ENCODE measurements at places on chromosomes 16 and 17. TPM values are rescaled to one million over a fixed set of nuclear protein-coding genes. Genes with fewer than 3 reads are reported as not detected.

DNA sequence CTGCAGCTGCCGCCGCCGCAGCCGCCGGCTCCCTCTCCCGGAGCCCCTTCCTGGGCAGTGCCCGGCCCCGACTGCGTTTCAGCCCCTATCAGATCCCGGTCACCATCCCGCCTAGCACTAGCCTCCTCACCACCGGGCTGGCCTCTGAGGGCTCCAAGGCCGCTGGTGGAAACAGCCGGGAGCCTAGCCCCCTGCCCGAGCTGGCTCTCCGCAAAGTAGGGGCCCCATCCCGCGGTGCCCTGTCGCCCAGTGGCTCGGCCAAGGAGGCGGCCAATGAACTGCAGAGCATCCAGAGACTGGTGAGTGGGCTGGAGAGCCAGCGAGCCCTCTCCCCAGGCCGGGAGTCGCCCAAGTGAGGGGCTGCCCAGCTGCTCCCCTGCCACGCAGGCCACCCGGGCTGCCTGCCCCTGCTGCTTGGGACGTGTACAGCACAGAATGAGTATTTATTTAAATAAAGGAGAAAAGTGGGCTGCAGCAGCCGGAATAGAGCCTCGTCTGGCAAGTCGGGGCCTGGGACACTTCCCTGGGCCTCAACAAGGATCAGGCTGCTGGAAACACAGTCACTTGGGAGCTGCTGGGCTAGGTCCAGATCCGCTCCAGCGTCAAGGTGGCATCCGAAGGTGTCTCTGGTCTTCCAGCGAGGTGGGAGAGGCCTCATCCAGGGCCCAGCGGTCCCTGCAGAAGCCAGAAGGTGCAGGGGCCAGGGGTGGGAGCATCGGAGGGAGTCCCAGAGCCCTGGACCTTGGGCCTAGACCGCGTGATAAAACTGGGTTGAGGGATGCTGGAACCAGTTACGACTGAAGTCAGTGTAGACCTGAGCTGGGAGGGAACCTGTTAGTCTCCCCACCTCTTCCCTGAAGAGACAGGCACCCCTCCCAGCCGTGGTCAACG, 8.8 kb downstream of the TBX2 start:
- peaks cover 97% of the 10 kb centered on the region for H3K27me3 ChIP-seq
- no peak for DNase-seq
- H3K4me1 ChIP-seq, result peaks cover 6% of the 10 kb centered on the region
- H3K27ac ChIP-seq, result no peak overlapping the region
- no peaks in the 10 kb centered on the region for H3K36me3 ChIP-seq
- H3K4me3 ChIP-seq, result no peak overlapping the region

The CLEC19A gene
- not detected for total RNA-seq

GRCh38 chr16:27052007-27052406, 14.7 kb upstream of the C16orf82 start:
- no peak overlapping the region for H3K27ac ChIP-seq
- DNase-seq, result no peak
- H3K4me1 ChIP-seq, result no peaks in the 10 kb centered on the region
- H3K4me3 ChIP-seq, result no peak overlapping the region

DNA sequence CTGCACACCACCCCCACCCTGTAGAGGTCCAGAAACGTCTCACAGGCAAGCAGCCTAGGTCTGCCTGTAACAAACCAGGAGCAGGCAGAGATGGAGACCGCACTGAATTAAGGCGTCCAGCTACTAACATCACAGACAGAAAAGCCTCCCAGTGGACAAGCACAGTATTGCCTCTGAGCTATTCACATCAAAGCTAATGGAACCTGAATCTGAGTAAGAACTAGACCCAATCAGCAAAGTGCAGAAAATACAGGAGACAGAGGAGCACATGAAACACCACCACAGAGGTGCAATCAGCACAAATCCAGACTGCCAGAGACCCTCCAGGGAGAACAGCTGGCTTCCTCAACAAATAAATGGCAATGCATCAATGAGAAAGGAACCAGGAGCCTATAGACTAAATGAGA, 22.2 kb upstream of the PEMT start:
- no peaks in the 10 kb centered on the region for H3K36me3 ChIP-seq
- DNase-seq, result no peak
- no peaks in the 10 kb centered on the region for H3K4me1 ChIP-seq
- H3K27ac ChIP-seq, result no peak overlapping the region
- H3K4me3 ChIP-seq, result no peak overlapping the region

DNA sequence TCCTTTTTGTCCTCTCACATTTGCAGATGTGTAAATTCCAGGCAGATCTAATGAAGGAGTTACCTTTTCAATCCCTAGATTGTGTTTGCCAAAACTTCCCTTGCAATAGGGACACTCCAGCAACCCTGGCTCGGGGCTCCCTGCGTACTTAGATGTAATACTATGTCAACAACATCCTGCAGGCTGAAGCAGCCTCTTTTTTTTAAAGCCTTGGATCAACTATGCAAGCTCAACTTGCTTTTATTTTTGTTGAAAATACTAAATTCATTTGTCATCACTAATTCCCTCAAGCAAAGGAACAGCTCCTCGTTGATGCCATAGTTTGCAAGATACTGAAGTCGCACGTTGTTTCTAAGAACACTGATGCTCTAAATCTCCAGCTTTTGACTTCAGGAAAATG, 59.1 kb downstream of the GRIN2A start:
- no peak overlapping the region for H3K4me3 ChIP-seq
- H3K4me1 ChIP-seq, result no peaks in the 10 kb centered on the region
- H3K36me3 ChIP-seq, result no peaks in the 10 kb centered on the region
- DNase-seq, result no peak
- no peak overlapping the region for H3K27ac ChIP-seq

DNA sequence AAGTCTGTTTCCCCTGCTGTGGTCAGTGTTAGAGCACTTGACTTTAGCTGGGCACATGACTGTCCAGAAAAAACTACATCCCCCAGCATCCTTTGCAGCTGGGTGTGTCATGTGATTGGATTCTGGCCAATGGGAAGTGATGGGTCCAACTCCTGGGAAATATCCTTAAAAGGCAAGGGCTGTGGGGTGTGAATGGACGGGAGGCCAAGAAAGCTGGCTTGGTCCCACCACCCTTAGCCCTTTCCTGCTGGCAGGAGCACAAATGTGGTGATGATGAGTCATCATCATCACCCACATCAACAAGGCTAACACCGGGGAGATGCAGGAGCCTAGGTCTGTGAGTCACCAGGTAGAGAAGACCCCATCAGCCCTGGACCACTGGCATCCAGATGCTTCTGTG, 341.7 kb downstream of the C16orf95 start:
- H3K4me3 ChIP-seq, result no peak overlapping the region
- H3K27me3 ChIP-seq, result no peaks in the 10 kb centered on the region
- DNase-seq, result no peak
- no peaks in the 10 kb centered on the region for H3K4me1 ChIP-seq

The KRTAP1-5 gene
- not detected for total RNA-seq

GRCh38 chr17:9346296-9346926, 229.2 kb downstream of the STX8 start:
- H3K27me3 ChIP-seq, result no peaks in the 10 kb centered on the region
- no peak for DNase-seq
- H3K4me1 ChIP-seq, result no peaks in the 10 kb centered on the region
- H3K27ac ChIP-seq, result no peak overlapping the region
- no peak overlapping the region for H3K4me3 ChIP-seq

DNA sequence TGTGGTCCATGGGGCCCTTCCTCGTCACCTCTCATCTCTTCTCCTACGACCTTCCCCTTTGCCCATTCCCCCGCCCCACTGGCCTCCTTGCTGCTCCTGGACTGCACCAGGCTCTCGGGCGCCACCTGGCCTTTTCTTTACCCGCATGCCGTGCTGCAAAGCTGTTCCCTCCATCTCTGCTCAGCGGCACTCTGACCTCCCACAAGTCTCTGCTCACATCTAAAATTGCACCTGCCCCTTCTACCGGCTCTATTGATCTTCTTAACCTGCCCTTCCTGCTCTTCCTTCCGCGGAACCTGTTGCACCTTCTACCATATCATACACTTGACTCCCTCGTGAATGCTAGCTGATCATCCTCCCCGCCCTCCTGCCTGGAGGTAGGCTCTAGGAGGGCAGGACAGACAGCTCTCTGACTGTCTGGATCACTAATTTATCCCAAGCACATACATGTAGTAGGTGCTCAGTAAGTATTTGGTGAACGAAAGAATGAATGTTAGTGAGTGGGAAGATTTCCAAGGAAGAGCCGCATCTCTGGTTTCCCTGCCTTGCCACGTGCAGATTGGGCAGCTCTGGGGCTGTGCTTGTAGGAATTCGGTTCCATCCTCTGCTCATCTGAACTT, 17.3 kb downstream of the DNAH17 start:
- peaks cover 2% of the 10 kb centered on the region for H3K27me3 ChIP-seq
- no peak for DNase-seq
- no peak overlapping the region for H3K27ac ChIP-seq
- no peak overlapping the region for H3K4me3 ChIP-seq

DNA sequence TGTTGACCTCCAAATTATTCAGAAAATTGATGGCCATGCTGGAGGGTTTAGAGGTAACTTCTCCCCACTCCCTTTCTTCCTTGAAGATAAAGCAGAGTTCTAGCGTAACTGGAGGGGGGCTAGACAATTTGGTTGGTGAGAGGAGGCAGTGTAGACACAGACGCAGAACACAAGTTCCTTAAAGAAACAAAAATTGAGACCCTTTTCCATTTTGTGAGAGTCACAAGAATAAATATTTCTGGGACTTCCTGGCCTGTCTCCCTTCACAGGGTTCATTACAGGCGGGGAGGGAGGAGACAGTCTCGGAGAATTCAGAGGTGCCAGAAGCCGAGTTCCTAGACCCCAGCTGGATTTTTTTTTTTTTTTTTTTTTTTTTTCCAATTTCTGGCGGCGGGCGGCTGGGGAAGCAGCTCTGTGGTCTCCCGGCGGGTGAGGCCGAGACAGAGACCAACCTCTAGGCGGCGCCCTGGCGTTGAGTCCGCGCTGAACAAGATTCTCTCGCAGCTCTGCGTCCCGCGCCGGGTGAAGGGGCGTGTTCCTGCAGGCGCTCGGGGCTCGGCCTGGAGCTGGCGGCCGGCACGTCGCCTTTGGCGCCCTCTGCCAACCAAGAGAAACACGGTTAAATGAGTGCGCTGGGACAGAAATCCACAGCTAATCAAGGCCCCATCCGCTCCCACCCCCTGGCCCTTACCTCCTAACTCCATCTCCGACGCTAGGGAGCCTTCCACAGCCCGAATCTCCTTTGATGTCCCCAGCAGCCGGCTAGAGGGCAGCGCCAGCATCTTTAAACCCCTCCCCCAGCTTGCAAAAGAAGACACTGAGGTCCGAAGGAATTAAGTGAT, 10.2 kb upstream of the HOXB9 start:
- H3K4me3 ChIP-seq, result no peak overlapping the region
- DNase-seq, result no peak
- H3K4me1 ChIP-seq, result peaks cover 20% of the 10 kb centered on the region
- no peaks in the 10 kb centered on the region for H3K36me3 ChIP-seq
- H3K27ac ChIP-seq, result no peak overlapping the region

The CACNG5 gene
- total RNA-seq, result not detected

DNA sequence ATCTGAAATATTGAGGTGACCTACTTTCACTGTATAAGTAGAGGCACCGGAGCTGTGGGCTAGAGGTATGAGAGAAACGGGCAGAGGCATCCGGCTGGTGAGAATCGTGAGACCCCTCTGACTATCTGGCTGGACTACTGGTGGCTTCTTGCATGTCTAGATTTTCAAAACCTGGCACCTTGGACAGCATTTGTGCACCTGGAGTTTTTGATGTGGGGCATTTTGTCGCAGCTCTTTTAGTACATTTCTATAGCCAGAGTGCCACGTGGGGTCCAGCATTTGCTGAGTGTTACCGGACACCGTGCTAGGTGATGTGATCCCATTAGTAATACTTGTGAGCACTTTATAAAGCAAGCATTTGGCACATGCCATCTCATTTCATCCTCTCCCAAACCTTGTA, 32.6 kb upstream of the SHISA9 start:
- H3K4me1 ChIP-seq, result no peaks in the 10 kb centered on the region
- no peak for DNase-seq
- H3K36me3 ChIP-seq, result no peaks in the 10 kb centered on the region
- no peaks in the 10 kb centered on the region for H3K27me3 ChIP-seq
- H3K27ac ChIP-seq, result no peak overlapping the region

GRCh38 chr17:49210158-49211029, at the start of the genes ABI3 and GNGT2:
Gene ABI3, plus strand, starts transcription at chr17:49210707. Its CDS starts 18 bp downstream, at chr17:49210725.
Gene GNGT2, minus strand, starts transcription at chr17:49210574. Its CDS starts 3,152 bp downstream, at chr17:49207422.
- peaks cover 44% of the 10 kb centered on the region for H3K4me1 ChIP-seq
- no peaks in the 10 kb centered on the region for H3K27me3 ChIP-seq
- H3K36me3 ChIP-seq, result no peaks in the 10 kb centered on the region
- peak within 1 kb of the TSS; percentile 60 for H3K4me3 ChIP-seq
- H3K27ac ChIP-seq, result peak within 1 kb of the TSS; percentile 70

The CIBAR2 gene
- not detected for total RNA-seq

GRCh38 chr16:53216798-53217197, 162.0 kb downstream of the CHD9 start:
- H3K27ac ChIP-seq, result no peak overlapping the region
- DNase-seq, result no peak
- no peaks in the 10 kb centered on the region for H3K4me1 ChIP-seq

DNA sequence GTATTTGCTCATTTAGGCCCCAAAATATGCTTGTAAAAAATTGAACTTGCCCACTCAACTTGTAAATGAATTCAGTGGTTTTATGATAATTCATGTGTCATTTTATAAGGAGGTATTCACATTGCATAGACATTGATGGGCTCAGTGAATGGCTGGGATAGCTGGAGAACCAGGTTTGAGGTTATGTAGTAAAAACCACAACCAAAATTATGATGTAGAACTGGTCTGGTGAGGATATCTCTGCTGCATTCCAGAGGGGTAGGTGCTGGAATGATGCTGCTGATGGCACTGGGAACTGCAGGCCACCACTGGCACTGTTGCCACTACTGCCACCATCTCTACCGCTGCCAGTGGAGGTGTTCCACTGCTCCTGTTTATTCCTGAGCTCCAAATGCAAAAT, 21.5 kb upstream of the RABEP1 start:
- H3K4me3 ChIP-seq, result no peak overlapping the region
- DNase-seq, result no peak
- H3K27ac ChIP-seq, result no peak overlapping the region
- no peaks in the 10 kb centered on the region for H3K4me1 ChIP-seq

The C16orf92 gene
- not detected for total RNA-seq

The PRAC2 gene
- total RNA-seq, result not detected

The KIAA0513 gene
- total RNA-seq, result 9.2 TPM

- DNase-seq, result no peak
- H3K27me3 ChIP-seq, result peaks cover 66% of the 10 kb centered on the region
- H3K4me1 ChIP-seq, result peaks cover 27% of the 10 kb centered on the region
- H3K36me3 ChIP-seq, result no peaks in the 10 kb centered on the region
- H3K4me3 ChIP-seq, result peak overlapping the region; percentile 44
Measured at GRCh38 chr16:88941913-88942909, 34.8 kb downstream of the CBFA2T3 start.

The RAB11FIP4 gene
- 72.6 TPM for total RNA-seq

The ZFP90 gene
- 53.6 TPM for total RNA-seq

The HSDL1 gene
- 11.9 TPM for total RNA-seq

The PPP1R1B gene
- 0.35 TPM for total RNA-seq

The NOTUM gene
- total RNA-seq, result 0.29 TPM

The CCL14 gene
- total RNA-seq, result not detected

DNA sequence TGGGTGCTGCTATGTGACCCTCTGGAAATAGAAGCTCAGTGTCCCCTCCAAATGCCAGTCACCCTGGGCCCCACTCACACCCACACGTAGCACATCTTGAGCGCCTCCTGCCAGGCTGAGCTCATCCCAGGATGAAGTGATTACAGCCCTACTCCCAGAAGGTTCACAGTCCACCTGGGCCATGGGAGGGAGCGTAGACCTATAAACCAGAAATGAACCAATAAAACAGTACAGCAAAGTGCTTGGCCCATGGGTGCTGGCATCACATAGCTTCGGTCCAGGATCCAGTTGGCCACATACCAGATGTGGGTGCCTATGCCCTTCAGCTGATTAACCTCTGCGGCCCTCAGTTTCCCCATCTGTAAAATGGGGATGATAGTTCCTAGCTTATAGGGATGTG, 2.2 kb upstream of the BICDL2 start:
- H3K4me3 ChIP-seq, result no peak overlapping the region
- peaks cover 97% of the 10 kb centered on the region for H3K27me3 ChIP-seq
- H3K4me1 ChIP-seq, result peaks cover 18% of the 10 kb centered on the region
- H3K27ac ChIP-seq, result no peak overlapping the region
- no peaks in the 10 kb centered on the region for H3K36me3 ChIP-seq

Data from T-cell (primary cell).